ENCODE measurements at places on chromosomes 2 and 18.

DNA sequence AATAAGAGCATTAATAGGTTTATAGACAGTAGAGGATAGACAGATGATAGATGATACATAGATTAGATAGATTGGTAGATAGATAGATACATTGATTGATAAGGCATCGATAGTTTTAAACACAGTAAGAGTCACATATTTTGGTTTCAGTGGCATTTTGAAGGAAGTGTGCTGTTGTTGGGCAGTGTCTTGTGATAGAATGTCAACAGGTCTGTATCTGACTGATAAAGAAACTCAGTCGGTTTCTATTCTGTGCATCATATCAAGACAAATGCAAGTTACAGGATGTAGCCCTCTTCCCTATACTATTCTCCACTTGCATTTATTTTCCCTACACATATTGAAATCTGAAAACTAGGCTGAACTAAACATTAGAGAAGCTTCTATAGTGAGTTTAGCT lies 1229.0 kb upstream of the ZEB2 start:
- no peak for DNase-seq

DNA sequence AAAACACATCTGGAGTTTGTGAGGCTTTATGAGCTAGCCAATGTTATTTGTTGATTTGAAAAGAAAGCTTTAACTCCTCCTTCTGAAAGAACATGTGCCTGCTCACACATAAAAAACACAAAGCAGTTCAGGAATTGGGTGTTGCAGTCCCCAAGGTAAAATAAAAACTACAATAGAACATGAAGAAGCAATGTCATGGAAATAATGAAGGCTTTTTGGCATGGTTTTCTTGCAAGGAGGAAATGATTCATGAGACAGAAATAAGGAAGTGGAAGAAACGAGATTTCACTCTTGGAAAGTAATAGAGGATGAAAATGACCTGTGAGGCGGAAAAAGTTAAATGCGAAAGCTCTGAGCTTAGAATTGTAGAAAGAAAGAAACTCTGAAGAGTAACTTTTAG lies 81.1 kb downstream of the TRIB2 start:
- no peak for DNase-seq

DNA sequence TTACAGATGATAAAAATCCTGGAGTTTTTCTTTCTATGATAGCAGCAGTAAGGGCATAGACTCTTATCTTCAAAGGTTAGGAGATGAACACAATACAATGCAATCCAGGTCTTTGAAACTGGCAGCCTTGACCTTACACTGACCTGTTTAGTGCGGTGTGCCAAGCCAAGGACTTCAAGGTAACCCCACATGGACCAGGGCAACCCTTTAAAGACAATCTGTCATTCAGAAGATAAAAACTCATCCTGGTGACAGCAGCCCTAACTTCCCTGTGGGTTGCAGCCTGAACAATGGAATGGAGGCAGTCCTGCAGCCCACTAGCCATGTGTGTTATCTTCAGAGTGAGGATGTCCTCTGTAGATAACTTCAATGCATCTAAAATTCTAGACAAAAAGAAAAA lies 78.1 kb downstream of the RTTN start:
- no peak for DNase-seq

- DNase-seq = no peak
These were observed 21.4 kb upstream of the MGAT5 start for GRCh38 chr2:134232461-134232860.

GRCh38 chr2:28280619-28281018 lies 112.0 kb upstream of the FOSL2 start:
- DNase-seq = no peak

GRCh38 chr2:54624591-54625071 lies 98.8 kb upstream of the EML6 start:
- no peak for DNase-seq

- no peak for DNase-seq
These were observed 39.6 kb upstream of the DAPL1 start for GRCh38 chr2:158755310-158756087.

- no peak for DNase-seq
These were observed 25.9 kb downstream of the STPG4 start for GRCh38 chr2:47129191-47129706.

DNA sequence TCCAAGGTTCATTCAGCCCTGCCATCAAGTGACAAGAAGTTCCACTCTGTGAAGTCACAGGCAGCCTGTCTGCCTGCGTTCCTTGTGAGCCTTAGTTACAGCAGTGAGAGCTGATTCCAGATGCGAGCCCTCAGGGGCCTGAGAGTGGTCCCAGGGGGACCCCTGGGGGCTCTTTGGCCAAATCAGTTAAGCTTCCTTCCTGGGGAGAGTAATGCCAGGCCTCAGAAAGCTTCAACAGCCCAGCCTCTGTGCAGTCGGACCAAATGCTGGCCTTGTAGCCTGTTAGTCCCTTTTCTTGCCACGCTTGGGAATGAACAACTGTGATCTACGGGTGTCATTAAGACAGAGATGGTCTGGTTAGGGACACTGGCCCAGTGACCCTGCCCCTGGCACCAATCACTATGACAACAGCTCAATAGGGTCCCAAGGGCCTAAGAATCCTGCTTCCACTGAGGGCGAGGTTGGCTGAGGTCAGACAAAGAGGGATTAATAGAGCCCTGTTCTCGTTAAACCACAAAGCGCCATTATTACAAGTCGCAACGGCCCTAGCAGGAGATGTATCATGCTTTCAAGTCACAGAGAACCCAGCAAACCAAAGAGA lies 50.9 kb downstream of the HS1BP3 start:
- no peak for DNase-seq

- no peak for DNase-seq
These were observed 204.7 kb upstream of the ITGA4 start for GRCh38 chr2:181252262-181253148.

- DNase-seq = no peak
These were observed 15.6 kb downstream of the KANSL3 start for GRCh38 chr2:96622544-96622943.

DNA sequence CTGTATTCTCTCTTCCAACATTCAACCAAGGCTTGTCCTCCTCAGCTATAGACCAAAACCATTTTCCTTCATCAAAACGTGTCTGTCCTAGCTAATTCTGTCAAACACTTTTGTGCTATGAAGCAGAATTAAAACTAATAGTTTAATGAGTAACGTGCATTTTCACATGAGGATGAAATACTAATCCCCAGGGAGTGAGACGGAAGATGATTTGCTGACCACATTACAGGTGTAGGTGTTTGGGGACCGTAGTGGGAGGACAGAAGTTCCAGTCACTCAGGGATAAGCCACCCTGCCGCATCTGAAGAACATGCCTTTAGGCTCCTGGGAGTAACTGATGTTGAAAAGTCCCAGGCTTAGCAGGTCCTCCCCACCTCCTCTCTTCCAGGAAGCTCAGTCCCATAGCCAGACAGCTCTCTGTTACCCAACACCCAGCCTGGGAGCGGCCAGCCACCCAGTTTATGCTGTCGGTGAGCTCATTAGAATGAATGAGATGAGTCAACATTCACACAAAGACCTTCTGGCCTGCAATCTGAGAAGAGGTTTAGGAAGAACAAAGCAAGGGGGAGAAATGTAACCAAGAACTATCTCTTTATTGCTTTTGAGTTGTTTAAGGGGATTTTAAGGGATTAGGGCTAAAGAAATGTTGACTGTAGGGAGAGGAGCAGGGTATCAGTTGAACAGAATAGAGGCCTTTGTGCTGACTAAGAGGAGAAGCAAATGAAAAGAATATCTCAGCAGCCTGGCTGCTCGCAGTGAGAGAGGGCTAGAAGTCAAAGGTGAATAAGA lies 122.5 kb downstream of the FOXI3 start:
- no peak for DNase-seq

- no peak for DNase-seq
These were observed 9.1 kb downstream of the ALPI start for GRCh38 chr2:232465061-232465460.

Measured in H54 (cell line).